ENCODE measurements at places on chromosomes 5 and 9. TPM values are rescaled to one million over a fixed set of nuclear protein-coding genes. Genes with fewer than 3 reads are reported as not detected.

- no peak overlapping the region for H3K27ac ChIP-seq
- DNase-seq: no peak
- no peaks in the 10 kb centered on the region for H3K27me3 ChIP-seq
- no peaks in the 10 kb centered on the region for H3K36me3 ChIP-seq
These were observed 499.5 kb upstream of the KLF4 start for GRCh38 chr9:107989099-107989498.

GPX8 gene
- 8.5 TPM for total RNA-seq

DNA sequence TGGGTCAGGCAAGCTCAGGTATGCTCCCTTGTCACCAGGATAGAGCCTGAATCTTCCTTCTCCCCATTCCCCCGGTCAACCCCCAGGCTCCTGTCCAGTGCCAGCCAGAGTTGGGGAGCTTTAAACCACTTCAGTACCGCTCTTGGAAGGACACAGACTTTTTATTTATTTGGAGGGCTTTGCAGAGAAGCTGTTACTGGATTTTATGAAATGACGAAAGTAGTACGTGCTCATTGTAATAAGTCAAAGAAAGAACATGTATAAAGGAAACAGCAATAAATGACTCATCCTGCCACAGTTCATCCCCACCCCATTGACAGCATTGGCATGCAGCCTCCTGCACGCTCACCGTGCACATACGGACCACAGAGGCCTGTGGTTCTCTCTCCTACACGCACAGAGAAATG, 230.3 kb downstream of the AUH start:
- no peaks in the 10 kb centered on the region for H3K36me3 ChIP-seq
- no peaks in the 10 kb centered on the region for H3K4me1 ChIP-seq
- no peaks in the 10 kb centered on the region for H3K27me3 ChIP-seq
- no peak overlapping the region for H3K27ac ChIP-seq
- H3K4me3 ChIP-seq: no peak overlapping the region
- DNase-seq: no peak

DNA sequence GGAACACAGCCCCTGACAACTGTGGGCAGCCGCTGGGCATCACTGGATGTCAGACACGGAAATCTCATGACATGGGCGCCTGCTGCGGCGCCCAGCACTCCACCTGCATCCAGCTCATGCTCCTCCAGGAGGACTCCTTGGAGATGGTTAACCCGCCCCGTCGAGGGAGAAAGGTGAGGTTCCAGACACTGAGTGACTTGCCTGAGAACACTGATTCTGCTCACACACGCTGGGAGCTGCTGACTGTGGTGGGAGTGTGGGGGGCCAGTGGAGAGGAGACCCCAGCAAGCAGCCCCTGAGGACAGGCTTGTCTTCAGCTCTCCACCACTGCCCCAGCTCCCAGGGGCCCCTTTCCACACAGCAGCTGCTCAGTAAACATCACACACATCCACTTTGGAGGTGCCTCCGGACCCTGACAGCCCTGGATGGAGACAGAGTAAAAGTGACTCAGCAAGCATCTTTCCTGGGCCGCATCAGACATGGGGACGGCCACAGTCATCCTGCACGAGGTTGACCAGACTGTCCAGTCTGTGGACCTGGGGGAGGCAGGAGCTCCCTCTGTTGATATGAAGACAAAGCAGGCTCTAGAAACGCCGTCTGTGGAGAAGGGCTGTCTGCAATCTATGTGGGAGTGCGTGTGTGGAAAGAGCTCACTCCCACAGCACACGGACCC, 283.7 kb upstream of the IRX4 start:
- H3K27me3 ChIP-seq: peaks cover 7% of the 10 kb centered on the region
- no peaks in the 10 kb centered on the region for H3K36me3 ChIP-seq
- no peak overlapping the region for H3K27ac ChIP-seq

- no peak overlapping the region for H3K27ac ChIP-seq
- no peaks in the 10 kb centered on the region for H3K27me3 ChIP-seq
- no peaks in the 10 kb centered on the region for H3K36me3 ChIP-seq
- no peak for DNase-seq
- H3K4me3 ChIP-seq: no peak overlapping the region
These were observed 22.9 kb upstream of the TAS2R1 start for GRCh38 chr5:9653061-9653460.

DNA sequence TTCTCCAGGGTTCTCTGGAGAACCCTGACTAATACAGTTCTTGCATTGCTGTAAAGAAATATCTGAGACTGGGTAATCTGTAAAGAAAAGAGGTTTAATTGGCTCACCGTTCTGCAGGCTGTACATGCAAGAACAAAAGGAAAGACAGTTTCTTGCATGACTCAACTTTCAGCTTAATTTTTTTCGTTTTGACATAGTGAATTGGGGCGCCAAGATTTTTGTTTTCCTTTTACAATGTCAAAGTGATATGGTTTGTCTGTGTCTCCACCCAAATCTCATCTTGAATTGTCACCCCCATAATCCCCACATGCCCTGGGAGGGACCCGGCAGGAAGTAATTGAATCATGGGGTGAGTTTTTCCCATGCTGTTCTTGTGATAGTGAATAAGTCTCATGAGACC, 11.8 kb upstream of the CRHBP start:
- no peaks in the 10 kb centered on the region for H3K4me1 ChIP-seq
- no peak overlapping the region for H3K4me3 ChIP-seq
- no peaks in the 10 kb centered on the region for H3K27me3 ChIP-seq

DNA sequence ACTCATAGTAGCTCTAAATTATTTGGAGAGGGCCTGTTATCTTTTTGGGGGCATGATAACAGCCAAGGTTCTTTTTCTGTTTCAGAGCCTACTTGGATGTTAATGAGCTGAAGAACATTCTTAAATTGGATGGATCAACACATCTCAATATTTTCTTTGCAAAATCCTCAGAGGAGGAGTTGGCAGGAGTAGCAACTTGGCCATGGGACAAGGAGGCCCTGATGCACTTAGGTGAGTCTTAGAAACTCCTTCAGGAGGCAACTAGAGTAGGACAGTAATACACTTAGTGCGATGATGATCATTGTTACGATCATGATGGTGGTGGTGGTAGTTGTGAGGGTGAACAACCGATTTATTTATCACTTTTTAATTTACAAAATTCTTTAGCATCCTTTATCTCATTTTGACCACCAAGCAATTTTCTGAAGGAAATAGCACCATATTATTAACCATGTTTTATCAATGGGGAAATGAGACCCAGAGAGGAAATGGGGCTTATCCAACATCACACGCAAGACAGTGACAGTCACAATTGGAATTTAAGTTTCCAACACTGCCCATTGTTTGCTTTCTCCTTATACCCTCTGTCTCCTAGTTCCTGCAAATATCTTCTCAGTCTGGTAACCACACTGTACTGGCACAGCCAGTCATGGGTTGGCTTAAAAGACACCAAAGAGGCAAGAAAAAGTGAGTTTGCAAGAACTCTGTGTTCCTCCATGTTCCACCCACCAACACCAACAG, 54.0 kb downstream of the PAPPA start:
- H3K4me1 ChIP-seq: no peaks in the 10 kb centered on the region
- no peaks in the 10 kb centered on the region for H3K27me3 ChIP-seq
- H3K36me3 ChIP-seq: no peaks in the 10 kb centered on the region
- no peak for DNase-seq
- H3K4me3 ChIP-seq: no peak overlapping the region

DNA sequence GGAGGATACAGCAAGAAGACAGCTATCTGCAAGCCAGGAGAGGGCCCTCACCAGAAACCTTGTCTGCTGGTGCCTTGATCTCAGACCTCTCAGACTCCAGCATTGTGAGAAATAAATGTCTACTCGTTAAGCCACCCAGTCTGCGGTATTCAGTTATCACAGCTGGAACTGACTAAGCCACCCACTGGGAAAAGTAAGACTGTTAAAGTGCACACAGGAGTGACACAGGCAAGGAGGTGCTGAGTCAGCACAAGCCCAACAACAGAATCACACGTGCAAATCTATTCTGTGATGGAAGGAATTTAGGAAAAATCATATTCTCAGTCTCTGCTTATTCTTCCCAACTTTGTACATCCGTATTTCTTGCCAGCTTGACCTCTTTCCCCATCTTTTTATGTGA, 200.0 kb downstream of the NR2F1-AS1 start:
- H3K27me3 ChIP-seq: no peaks in the 10 kb centered on the region
- no peak overlapping the region for H3K4me3 ChIP-seq
- H3K36me3 ChIP-seq: no peaks in the 10 kb centered on the region
- no peak for DNase-seq
- H3K4me1 ChIP-seq: no peaks in the 10 kb centered on the region

GRCh38 chr5:124901081-124901480, 154.6 kb upstream of the ZNF608 start:
- DNase-seq: no peak
- no peak overlapping the region for H3K4me3 ChIP-seq
- no peaks in the 10 kb centered on the region for H3K36me3 ChIP-seq
- H3K4me1 ChIP-seq: peaks cover 19% of the 10 kb centered on the region
- H3K27me3 ChIP-seq: no peaks in the 10 kb centered on the region
- no peak overlapping the region for H3K27ac ChIP-seq

DNA sequence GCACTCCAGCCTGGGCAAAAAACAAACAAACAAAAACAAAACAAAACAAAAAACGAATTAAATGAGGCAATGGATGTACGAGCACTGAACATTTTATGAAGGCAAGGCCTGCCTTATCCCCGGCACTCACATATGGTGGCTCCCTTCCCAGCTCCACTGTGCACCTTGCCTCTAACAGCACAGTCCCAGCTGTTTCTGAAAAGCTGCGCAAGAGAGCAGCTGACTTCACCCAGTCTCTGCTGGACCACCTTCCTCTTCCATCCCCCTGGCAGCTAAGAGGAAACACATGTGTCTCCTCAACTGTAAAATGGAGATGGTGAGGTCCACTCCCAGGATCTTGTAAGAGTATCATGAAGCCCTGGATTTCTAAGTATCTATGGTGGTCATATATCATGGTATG, 100.7 kb downstream of the KLF4 start:
- peaks cover 15% of the 10 kb centered on the region for H3K4me1 ChIP-seq
- no peaks in the 10 kb centered on the region for H3K36me3 ChIP-seq
- H3K27me3 ChIP-seq: no peaks in the 10 kb centered on the region
- no peak for DNase-seq

- no peaks in the 10 kb centered on the region for H3K27me3 ChIP-seq
- H3K36me3 ChIP-seq: no peaks in the 10 kb centered on the region
- no peak for DNase-seq
- H3K27ac ChIP-seq: no peak overlapping the region
- H3K4me3 ChIP-seq: no peak overlapping the region
These were observed 17.3 kb upstream of the IGFBPL1 start for GRCh38 chr9:38441347-38442085.

- H3K27ac ChIP-seq: no peak overlapping the region
- H3K27me3 ChIP-seq: no peaks in the 10 kb centered on the region
- no peaks in the 10 kb centered on the region for H3K36me3 ChIP-seq
These were observed 6.9 kb downstream of the NKX2-5 start for GRCh38 chr5:173228107-173228506.

GRCh38 chr5:119220576-119221197, 135.1 kb upstream of the TNFAIP8 start:
- DNase-seq: no peak
- H3K27me3 ChIP-seq: no peaks in the 10 kb centered on the region
- H3K4me3 ChIP-seq: no peak overlapping the region
- no peaks in the 10 kb centered on the region for H3K4me1 ChIP-seq
- H3K27ac ChIP-seq: no peak overlapping the region

DNA sequence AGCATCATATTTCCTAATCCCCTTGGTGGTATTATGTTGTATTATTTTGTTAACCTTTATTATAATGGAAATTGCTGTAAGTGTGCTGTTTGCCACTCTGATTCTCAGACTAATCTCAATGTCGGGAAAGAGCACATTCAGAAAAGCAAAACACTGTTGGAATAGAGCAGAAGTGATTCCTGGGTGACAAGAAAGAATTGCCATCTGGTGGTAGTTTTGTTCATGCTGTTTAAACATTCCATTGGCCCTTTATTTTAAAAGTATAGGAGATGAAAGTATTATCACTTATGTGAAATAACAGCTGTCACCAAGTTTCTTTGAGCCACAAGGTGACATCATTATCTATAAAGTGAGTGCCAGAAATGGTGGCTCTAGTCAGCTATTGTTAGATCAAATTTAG, 301.3 kb upstream of the SGCD start:
- no peaks in the 10 kb centered on the region for H3K27me3 ChIP-seq
- H3K4me1 ChIP-seq: no peaks in the 10 kb centered on the region
- no peak overlapping the region for H3K4me3 ChIP-seq
- H3K27ac ChIP-seq: no peak overlapping the region
- no peak for DNase-seq
- no peaks in the 10 kb centered on the region for H3K36me3 ChIP-seq

DNA sequence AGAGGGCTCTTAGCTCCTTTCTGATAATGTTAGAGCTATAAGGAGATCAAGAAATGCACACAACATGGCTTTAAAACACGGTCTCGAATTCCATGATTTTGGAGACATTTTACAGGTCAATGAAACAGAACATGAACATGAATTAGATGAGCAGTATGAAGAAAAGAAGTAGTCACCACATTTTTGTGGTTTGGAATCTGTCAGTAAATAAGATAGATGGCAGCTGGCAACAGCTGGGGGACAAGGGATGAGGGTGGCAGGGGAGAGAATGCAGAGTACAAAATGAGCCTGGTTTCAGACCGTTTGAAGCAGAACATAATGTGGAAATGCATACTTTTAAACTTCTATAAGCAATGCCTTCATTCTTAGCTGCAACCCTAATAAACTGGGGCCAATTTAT, 107.1 kb downstream of the OXCT1 start:
- no peak overlapping the region for H3K27ac ChIP-seq
- H3K4me3 ChIP-seq: no peak overlapping the region
- no peaks in the 10 kb centered on the region for H3K36me3 ChIP-seq
- H3K27me3 ChIP-seq: no peaks in the 10 kb centered on the region
- H3K4me1 ChIP-seq: no peaks in the 10 kb centered on the region

- H3K36me3 ChIP-seq: no peaks in the 10 kb centered on the region
- no peak overlapping the region for H3K27ac ChIP-seq
- no peak overlapping the region for H3K4me3 ChIP-seq
- H3K4me1 ChIP-seq: no peaks in the 10 kb centered on the region
- no peak for DNase-seq
These were observed 943.8 kb upstream of the TYRP1 start for GRCh38 chr9:11749396-11749795.

DNA sequence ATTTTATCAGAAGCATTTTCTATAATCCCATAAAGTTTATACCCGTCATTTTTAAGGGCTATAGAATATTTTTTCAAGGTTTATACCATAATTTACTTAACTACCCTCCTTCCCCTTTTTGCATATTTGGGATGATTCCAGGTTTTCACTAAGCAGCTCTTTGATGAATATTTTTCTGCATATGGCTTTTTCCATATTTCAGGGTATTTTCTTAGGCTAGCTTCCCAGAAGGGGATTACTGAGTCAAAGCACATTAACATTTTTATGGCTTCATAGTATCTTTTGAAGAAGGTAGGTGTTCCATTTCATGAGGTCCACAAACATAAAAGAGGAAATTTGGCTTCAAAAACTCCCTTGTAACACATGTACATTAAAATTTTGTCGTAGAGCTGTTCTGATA, 14.6 kb upstream of the COL15A1 start:
- peak overlapping the region; percentile 31 for H3K27ac ChIP-seq
- H3K4me1 ChIP-seq: peaks cover 13% of the 10 kb centered on the region
- no peak for DNase-seq
- no peaks in the 10 kb centered on the region for H3K27me3 ChIP-seq
